ENCODE measurements at places on chromosomes 2 and 18. TPM values are rescaled to one million over a fixed set of nuclear protein-coding genes. Genes with fewer than 3 reads are reported as not detected.

DNA sequence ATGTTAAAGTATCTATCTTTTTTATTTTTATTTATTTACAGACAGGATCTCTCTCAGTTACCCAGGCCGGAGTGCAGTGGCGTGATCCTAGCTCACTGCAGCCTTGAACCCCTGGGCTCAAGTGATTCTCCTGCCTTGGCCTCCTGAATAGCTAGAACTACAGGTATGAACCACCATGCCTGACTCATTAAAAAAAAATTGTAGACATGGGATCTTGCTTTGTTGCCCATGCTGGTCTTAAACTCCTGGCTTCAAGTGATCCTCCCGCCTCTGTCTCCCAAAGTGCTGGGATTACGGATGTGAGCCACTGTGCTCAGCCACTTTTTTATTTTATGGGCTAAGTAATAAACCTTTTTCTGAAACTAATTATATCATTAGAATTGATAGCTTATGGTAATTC, 7.1 kb downstream of the MFSD6 start:
- H3K27ac ChIP-seq, result no peak overlapping the region
- DNase-seq, result no peak
- peaks cover 5% of the 10 kb centered on the region for H3K4me1 ChIP-seq

DNA sequence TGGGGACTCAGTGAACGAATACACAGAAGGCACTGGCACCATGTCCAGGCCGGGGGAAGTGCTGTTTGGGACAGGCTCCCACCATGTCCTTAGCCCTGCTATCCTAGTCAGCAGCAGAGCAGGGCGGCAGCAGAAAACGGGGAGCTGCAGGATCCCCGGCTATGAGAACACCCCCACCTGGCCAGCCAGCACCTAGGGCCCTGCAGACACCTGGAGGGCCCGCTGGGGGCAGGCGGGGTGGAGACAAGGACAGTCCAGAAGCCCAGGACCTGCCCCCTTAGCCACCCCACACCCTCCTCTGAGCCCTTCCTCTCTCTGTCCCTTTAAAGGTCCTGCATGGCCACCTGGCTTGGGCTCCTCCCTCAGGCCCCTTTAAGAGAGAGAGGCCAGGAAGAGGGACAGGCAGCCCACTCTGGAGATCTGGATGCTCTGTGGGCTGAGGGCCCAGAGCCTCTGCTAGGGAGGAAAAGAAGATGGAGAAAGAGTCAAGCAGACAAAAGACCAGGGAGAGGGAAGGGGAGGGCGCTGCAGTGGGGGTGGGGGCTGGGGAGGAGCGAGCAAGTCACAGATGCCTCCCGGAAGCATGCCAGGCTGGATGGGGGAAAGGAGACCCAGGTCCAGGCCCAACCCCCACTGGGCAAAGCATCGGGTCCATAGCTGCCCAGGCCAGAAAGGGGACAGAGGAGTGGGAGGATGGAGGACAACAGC, 48.6 kb downstream of the BIN1 start:
- no peak overlapping the region for H3K27ac ChIP-seq
- no peaks in the 10 kb centered on the region for H3K27me3 ChIP-seq
- H3K4me1 ChIP-seq, result peaks cover 51% of the 10 kb centered on the region
- no peak overlapping the region for H3K4me3 ChIP-seq

The DLGAP1 gene
- total RNA-seq, result 2.8 TPM

The GAREM1 gene
- 7.4 TPM for total RNA-seq

The VSNL1 gene
- 2.3 TPM for total RNA-seq

GRCh38 chr2:197146995-197147394, 163.6 kb downstream of the ANKRD44 start:
- no peak overlapping the region for H3K4me3 ChIP-seq
- H3K4me1 ChIP-seq, result no peaks in the 10 kb centered on the region
- no peak for DNase-seq
- H3K27ac ChIP-seq, result no peak overlapping the region

GRCh38 chr2:195543063-195543462, 114.0 kb upstream of the SLC39A10 start:
- H3K36me3 ChIP-seq, result no peaks in the 10 kb centered on the region
- H3K27ac ChIP-seq, result no peak overlapping the region
- H3K4me3 ChIP-seq, result no peak overlapping the region
- no peak for DNase-seq
- H3K27me3 ChIP-seq, result no peaks in the 10 kb centered on the region
- H3K4me1 ChIP-seq, result no peaks in the 10 kb centered on the region

All from muscle of leg (tissue), 16 donors.